A549 treated with ZK216348 at 1 μM for 4 hours (cell line): ENCODE measurements at places on chromosomes 6 and 20. TPM values are rescaled to one million over a fixed set of nuclear protein-coding genes. Genes with fewer than 3 reads are reported as not detected.

Gene ADGRF1
- total RNA-seq = 0.05 TPM in 2 of 5 replicates, not detected in the others

Gene CLVS2
- total RNA-seq = 0.02 to 0.23 TPM (median 0.13 TPM) in 5 replicates

Gene RBM24
- 6.2 to 10.3 TPM (median 8.6 TPM) in 5 replicates for total RNA-seq

Gene PRR18
- total RNA-seq = 0.09 to 0.54 TPM (median 0.21 TPM) in 4 of 5 replicates, not detected in the other

Gene IPCEF1
- 0.03 TPM in 1 of 5 replicates, not detected in the others for total RNA-seq
